ENCODE measurements at places on chromosomes 5 and 9.

DNA sequence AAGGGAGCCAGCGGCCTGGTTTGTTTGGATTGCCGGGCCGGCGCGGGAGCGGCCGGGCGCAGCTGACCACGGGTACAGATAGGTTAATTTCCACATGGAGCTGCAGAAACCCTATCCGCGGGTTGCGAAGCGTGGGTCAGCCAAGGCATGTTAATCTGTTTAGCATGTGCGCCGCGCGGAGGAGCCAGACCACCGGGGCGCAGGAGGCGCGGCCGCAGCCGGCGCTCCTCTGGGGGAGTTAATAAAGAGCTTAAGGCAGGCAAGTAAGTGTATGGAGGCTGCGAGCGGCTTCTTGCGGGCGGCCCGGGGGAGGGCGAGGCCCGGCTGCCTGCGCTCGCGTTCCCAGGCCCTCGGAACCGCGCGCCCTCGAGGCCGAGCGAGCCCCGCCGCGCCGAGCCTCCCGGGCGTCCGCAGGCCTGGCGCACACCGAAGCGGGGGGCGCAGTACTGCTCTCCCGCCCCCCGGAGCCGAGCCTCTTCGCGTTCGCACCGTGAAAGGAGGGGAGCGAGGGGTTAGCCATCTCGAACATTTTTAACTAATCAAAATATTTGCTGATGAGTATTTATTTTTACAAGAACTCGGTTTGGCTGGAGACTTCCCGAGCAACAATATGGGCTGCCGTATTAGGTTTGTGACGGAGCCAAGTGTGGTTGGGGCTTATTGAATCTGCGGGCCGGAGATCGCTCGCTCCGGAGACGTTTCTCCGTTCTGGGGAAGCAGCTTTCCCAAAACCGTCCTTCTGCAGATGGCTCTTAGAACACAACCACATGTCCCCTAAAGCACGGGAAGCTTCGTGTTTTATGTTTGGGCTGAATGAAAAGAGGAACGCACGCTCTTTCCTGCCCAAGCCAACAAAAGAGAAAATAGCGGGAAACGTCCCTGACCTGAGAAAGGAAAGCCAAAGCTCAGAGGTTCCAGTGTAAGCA, 28.8 kb downstream of the FOXD1 start:
- DNase-seq: no peak

DNA sequence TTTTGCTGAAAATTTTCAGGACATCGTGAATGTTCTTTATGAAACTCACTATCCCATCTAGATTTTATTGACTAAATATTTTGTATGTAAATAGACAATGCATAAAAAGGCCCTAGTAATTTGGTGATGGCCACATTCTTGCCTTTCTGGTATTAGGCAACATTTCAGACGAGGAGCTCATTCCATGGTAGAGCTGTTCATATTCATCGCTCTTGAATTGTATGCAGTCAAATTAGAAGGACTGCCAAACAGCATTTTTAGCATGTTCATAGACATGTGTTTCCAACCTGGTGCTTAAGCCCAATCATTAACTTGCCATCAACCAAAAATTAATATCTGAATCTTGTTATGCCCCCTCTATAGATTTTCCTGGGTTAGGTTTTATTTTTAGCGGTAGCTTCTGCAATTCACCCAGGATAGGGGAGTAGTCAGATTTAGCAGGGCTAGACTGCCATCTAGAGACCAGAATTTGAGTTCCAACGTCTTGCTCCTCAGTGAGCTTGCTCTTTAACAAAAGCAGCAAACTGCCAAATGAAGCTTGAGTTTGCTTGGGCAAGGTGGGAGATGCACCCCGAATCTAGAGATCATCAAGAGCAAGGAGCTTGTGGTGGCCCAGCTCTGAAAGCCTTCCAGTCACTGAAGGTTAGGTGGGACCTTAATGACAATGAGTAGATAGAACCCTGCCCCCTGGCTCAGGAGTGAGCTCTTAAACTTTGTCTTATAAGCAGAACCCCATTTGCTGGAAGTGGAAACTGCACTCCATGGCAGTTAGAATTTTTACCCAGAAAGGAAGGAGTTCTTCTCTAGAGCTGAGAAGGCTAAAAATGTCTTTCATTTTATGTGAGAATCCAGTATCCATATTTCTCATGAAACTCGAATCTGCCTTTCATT, 456.2 kb downstream of the RASEF start:
- DNase-seq: peak; percentile 12

DNA sequence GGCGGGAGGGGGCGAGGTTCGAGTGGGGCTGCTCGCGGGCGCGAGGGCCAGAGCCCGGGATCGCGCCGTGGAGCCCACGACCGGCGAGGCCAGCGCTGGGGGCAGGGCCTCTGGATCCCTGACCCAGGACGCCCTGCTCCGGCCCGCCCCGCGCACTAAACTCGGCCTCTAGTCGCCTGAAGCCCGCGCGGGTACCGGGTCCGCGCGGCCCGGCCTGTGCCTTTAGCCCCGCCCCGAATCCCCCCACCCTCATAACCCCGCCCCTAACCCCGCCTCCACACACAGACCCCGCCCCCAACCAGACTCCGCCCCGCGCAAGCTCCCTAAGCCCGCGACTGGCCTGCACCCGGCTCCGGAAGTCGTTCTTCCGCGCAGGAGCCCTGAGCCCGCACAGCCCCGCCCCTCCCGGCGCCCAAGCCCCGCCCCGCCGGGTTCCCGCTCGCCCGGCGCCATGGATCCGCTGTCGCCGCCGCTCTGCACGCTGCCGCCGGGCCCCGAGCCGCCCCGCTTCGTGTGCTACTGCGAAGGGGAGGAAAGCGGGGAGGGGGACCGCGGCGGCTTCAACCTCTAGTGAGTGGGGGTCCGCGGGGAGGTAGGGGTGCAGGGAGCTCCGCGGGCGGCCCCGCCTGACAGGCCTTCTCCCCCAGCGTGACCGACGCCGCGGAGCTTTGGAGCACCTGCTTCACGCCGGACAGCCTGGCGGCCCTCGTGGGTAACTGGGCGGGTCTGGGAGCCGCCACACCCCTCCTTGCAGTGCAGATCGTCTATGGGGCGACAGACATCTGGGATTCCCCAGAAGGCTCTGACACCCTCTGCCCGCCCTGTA, at the start of gene PAXX:
PAXX (plus strand) TSS at position 430 of the 826 bp plus-strand sequence; CDS start at position 452, 22 bp downstream.
- peak; percentile 38 for DNase-seq

- no peak for DNase-seq
Measured at GRCh38 chr9:14131356-14132088, 182.4 kb downstream of the NFIB start.

GRCh38 chr9:137277329-137278041, at the start of gene TOR4A:
Gene TOR4A, plus strand, starts transcription at chr9:137277726. Its CDS starts 964 bp downstream, at chr9:137278690.
- no peak for DNase-seq

DNA sequence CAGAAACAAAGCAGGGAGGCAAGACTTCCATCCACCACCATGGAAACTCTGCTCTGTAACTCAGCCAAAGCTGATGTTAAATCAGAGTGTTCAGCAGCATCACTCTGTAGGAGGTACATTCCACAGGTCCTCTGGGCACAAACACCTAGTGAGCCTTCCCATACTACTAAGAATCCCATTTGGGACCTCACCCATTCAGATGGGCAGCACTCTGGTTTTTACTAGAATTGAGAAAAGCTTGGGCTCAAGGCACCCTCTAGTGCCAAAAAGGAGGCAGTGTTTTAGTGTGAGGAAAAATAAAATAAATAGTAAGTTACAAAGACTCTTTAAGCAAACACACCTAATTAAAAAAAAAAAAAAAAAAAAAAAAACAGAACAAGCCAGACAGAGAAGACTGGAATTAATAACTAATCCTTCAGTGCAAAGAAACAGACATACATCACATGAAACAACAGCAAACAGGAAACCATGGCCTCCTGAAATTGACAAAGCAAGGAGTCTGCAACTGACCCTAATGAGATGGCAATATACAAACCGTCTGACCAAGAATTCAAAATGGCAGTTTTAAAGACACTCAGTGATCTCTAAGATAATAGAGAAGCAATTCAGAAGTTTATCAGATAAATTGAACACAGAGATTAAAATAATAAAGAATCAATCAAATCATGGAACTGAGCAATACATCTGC, 159.5 kb downstream of the GNA14 start:
- DNase-seq: no peak

DNA sequence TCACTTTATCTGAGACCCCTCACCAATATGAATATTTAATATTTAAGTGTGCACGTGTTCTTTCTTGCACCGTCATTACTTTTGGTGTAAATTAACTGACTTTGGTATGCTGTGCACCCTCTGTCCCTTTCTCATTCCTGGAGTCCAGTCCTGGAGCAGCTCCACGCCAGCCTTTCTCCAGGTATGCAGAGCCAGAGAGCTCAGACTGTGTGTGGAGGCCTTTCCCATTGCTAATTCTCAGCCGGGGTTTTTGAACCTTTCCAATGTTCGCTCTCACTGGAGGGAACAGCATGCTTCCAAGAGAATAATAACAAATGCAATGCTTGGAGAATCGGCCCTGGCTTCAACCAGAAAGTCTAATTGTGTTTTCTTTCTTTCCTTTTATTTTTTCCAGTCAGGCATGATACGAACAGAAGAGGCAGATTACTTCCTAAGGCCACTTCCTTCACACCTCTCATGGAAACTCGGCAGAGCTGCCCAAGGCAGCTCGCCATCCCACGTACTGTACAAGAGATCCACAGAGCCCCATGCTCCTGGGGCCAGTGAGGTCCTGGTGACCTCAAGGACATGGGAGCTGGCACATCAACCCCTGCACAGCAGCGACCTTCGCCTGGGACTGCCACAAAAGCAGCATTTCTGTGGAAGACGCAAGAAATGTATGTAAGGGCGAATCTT, 41.7 kb downstream of the ADAMTS16 start:
- DNase-seq: no peak

DNA sequence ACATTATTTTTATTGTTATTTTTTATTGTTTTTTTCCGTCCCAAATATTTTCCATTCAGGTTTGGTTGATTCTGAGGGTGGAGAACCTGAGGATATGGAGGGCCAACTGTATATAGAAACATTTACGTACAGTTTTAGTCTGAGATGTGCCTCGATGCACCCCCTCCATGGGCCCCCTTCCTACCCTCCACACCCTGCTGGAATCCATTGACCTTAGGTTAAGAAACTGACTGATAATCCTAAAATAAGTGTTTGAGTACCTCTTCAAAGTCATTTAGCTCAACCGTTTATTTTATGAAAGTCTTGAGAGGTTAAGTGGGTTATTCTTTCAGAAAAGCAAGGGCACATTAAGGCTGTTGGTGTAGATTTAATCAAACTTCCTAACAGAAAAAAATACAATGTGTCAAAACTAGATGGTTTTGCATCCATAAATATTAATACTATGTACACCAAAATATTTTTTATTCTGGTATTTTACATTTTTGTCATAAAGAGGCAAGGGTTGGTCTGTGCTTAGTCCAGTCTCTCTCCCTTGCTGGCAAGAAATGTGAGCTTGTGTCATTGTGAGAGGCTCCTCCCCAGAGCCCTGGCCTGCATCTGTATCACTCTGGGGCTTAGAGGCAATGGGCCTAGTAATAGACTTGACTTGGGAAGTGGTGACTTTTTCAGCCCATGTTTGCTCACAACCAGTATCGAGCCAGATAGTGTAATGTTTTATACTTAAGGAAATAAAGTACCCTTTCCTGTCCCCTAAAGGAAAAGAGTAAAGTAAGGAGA, 15.7 kb downstream of the MTRR start:
- DNase-seq: no peak

- no peak for DNase-seq
Measured at GRCh38 chr5:173746047-173746646, 129.7 kb upstream of the BOD1 start.

DNA sequence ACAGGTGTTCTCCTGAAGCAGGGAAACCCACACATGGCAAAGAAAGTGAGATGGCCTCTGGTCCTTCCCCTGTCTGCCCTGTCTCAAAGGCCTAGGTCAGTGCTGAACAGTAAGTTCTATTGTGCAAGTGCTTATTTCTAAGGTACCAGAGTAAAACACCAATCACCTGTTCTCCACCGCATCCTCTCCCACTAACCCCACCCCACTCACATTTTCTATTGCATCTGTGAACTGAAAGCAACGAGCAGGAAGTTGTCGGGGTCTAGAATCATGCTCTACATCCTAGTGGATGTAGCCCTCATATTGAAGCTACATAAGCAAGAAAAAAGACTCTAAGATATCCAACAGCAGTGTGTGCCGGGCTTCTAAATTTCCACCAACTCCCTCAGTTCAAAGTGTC, 265.9 kb downstream of the ENC1 start:
- no peak for DNase-seq

DNA sequence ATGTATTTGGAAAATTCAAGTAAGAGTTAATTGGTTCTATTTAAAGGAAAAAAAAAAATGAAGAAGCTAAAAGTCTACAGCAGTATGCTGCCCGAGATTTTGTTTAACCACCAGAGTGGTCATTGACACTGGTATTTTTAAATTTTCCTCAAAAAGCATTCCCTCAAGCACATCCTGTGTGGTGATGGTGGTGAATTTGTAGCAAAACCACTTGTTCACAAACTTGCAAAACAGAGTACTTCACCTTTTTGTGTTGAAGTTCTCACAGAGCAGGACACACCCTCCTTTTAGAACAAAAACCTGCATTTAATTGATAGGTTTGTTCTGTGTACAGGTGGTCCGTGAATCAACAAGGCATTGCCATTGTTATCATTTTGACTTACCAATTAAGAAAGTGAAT, 374.2 kb downstream of the EFNA5 start:
- no peak for DNase-seq

DNA sequence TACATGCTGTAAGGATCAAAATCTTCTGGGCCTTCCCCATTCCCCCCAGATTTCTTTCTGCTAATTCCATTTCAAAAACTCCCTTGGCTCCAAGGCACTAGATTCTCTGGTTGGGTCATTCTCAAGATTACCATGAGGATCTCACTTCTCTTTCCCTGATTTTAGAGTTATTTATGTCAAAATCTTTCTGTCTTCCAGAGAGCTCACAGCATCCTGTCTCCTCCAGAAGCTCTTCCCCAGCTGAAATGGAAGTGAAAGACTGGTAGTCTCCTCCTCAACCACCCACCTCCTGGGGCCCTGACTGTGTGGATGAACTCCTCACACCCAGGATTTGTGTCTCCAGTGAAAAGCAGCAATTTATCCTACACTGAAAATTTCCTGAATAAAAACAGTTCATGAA, 11.9 kb upstream of the ZNF366 start:
- DNase-seq: no peak

DNA sequence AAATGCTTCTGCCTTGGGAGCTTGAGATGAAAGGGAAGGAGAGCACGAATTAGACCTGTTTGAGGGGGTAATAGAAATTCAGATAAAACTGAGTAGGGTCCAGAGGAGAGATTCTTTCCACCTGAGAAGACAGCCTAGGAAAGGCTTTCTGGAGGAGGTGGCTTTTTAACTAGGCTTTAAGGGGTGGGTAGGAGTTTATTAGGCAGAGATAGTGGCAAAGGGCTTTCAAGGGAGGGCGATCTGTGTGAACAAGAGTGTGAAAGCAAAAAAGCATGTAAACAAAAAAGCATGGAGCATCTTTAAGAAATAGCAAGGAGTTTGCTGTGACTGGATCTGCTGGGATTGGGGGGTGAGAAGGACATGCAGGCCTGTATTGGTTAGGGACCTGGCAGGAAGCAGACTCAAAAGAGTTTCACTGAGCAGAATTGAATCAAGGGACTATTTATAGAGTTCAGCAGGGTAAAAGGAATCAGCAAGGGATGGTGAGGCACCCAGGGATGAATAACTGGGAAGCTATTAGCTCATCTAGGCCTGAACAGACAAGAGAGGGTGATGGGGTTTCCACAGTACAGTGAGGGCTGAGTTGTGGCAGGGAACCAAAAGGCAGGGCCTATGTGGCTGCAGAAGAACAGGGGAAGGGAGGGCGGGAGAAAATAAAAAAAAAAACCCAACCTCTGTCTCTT, 18.8 kb downstream of the SLC1A1 start:
- DNase-seq: no peak
